ENCODE measurements at places on chromosomes 2 and 18.

DNA sequence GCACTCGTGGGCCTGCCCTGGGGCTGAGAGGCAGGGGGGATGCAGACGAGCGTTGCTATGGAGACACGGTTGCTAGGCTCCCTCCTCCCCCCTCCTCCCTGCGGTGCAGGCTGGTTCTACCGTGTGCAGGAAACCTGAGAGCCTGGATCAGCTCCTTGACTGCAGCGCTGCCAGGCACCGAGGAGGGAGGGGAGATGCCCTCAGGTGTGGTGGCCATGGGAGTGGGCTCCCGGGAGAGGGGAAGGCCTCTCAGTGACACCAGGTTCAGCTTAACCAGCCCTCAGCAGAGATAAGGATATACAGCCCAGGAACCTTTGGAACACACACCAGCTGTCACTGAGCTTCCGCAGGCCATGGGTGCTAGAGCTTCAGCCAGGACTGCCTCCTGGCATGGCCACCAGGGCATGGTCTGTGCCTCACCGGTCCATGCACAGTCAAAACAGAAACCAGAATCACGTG is 124.4 kb upstream of the PXDN start:
- DNase-seq: no peak

- no peak for DNase-seq
These were observed 65.5 kb upstream of the GPC1 start for GRCh38 chr2:240369801-240370585.

GRCh38 chr18:11118051-11118766 is 31.2 kb downstream of the PIEZO2 start:
- DNase-seq: no peak

GRCh38 chr2:23456396-23456795 is 71.4 kb downstream of the KLHL29 start:
- no peak for DNase-seq

- DNase-seq: no peak
These were observed 245.5 kb upstream of the HS6ST1 start for GRCh38 chr2:128564131-128564530.

- no peak for DNase-seq
These were observed 244.4 kb downstream of the CDH7 start for GRCh38 chr18:65995206-65995605.

DNA sequence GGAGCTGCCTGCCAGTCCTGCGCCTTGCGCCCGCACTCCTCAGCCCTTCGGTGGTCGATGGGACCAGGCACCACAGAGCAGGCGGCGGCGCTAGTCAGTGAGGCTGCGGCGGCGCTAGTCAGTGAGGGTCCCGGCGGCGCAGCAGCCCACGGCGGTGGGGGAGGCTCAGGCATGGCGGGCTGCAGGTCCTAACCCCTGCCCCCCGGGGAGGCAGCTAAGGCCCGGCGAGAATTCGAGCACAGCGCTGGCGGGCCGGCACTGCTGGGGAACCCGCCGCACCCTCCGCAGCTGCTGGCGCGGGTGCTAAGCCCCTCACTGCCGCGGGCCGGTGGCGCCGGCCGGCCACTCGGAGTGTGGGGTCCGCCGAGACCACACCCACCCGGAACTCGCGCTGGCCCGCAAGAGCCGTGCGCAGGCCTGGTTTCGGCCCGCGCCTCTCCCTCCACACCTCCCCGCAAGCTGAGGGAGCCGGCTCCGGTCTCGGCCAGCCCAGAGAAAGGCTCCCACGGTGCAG is 867.4 kb downstream of the DSC3 start:
- DNase-seq: no peak

Data from stimulated activated CD4-positive, alpha-beta T cell treated with anti-CD3 and anti-CD28 coated beads, TNF-alpha, amount 100 ng/mL, for 1 hour (primary cell).